Tibial artery (tissue), 4 donors: ENCODE measurements at places on chromosomes 2 and 18.

DNA sequence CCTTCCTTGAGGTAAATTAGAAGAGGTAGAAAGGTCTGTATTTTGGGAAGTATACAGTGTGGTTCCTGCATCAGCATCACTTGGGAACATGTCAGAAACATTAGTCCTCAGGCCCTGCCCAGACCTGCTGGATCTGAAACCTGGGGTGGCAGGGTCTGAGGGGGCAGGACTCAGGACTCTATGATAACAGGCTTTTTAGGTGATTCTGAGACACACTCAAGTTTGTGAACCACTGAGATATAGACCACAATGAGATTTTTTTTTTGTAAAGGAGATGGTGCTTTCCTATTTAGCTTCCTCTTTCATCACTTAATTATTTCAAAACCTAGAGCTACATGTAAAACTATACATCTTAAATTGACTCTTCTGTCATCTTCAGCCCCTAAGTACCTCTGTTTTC lies 262.7 kb upstream of the SPOPL start:
- H3K4me1 ChIP-seq, result peaks cover 62% of the 10 kb centered on the region
- H3K4me3 ChIP-seq, result no peak overlapping the region
- no peak for DNase-seq
- peak overlapping the region; percentile 58 for H3K27ac ChIP-seq
- H3K36me3 ChIP-seq, result no peaks in the 10 kb centered on the region
- no peaks in the 10 kb centered on the region for H3K27me3 ChIP-seq

DNA sequence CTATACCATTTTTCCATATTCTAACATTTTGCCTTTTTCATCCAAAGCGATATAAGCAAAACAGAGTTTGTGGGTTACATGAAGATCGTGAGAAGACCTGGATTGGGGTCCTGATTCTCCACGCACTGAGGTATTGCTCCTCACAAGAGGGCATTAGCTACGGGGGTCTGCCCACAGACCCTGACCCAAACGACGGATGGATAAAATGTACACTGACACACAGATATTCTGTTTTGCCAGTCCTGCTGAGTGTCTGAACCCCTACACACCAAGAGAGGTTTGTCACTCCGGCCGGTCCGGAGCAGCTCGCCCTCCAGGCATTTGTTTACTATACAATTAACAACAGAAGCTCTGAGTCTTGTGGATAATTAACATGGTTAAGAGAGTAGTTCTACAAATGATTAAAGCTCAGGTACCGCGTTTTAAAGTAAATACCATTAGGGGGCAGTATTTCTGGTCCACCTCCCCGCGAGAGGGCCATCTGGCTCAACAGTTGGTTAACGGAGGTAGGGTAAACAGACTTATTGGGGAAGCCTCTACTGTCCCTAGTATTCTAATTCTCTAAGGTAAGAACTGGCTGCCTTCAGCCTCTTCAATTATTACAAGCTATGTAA lies 28.4 kb downstream of the SCYGR8 start:
- no peak overlapping the region for H3K4me3 ChIP-seq
- H3K27me3 ChIP-seq, result no peaks in the 10 kb centered on the region
- H3K4me1 ChIP-seq, result no peaks in the 10 kb centered on the region
- no peaks in the 10 kb centered on the region for H3K36me3 ChIP-seq
- no peak overlapping the region for H3K27ac ChIP-seq

DNA sequence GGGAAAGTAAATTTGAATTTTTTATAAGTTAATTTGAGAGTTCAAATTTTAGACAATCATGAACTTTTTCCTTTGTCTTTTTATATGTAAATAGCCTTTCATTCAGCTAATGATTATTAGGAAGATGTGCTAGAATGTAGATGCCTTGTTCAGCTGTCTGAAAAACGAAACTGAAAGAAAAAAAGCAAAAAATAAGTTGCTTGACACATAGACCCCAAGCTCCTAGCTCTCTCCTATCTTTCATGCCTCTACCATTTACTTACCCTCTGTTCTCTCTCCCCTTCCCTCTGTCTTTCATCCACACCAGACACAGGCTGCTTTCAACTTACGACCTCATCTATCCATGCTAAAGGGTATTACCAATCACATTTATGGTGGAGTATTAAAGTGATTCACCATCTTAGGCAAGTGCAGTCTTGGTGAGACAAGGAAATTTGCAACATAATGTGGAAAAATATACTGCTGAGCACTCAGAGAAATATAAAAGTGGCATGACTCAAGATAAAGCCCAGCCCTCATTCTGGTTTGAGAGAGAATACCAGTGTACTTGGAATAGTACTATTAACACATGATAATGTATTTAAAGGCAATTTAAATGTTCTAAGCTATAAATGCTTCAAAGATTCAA lies 425.6 kb downstream of the SUCLG1 start:
- H3K27me3 ChIP-seq, result no peaks in the 10 kb centered on the region
- no peaks in the 10 kb centered on the region for H3K4me1 ChIP-seq
- no peaks in the 10 kb centered on the region for H3K36me3 ChIP-seq
- DNase-seq, result no peak
- H3K4me3 ChIP-seq, result no peak overlapping the region

DNA sequence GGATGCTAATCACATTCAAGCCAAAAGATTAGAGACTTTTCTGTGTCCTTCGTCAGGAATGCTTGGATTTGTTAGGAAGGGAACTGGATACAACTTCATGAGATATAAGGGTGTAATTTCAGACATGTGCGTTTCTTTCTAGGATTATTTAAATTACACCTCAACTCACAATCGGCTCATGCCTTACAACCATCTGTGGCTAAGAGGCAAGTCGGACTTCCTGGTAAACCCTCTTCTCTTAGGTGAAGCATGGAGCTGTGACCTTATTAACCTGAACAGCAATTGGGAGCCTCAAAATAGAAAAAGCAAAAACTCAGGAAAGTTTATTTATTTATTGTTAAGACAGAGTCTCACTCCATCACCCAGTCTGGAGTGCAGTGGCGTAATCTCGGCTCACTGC lies 61.8 kb downstream of the SEMA4F start:
- peaks cover 10% of the 10 kb centered on the region for H3K4me1 ChIP-seq
- H3K36me3 ChIP-seq, result no peaks in the 10 kb centered on the region
- DNase-seq, result no peak
- no peaks in the 10 kb centered on the region for H3K27me3 ChIP-seq
- H3K27ac ChIP-seq, result peak overlapping the region; percentile 75
- peak overlapping the region; percentile 52 for H3K4me3 ChIP-seq

- H3K4me1 ChIP-seq, result no peaks in the 10 kb centered on the region
- DNase-seq, result no peak
- no peak overlapping the region for H3K4me3 ChIP-seq
Observed at GRCh38 chr18:59607078-59607379, 90.2 kb downstream of the CCBE1 start.

- no peak overlapping the region for H3K27ac ChIP-seq
- no peak for DNase-seq
- no peaks in the 10 kb centered on the region for H3K4me1 ChIP-seq
- H3K4me3 ChIP-seq, result no peak overlapping the region
Observed at GRCh38 chr2:56286936-56287335, 103.1 kb downstream of the CCDC85A start.

DNA sequence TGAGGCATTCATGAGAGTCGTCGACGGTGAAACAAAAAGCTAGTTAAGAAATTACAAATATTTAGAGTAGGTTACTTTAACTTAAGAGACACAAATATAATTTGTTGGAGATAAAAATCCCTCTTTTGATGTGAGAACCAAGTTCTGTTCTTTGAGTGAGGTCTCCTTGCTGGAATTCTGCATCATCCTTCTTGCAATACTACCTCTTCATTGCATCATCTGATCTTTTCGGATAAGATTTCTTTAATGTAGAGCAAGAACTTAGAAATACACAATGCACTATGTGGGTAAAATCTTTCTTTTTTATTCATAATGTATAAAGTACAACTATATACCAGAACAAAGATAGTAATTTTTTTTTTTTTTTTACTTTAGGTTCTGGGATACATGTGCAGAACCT lies 118.4 kb downstream of the ARL4C start:
- no peaks in the 10 kb centered on the region for H3K36me3 ChIP-seq
- no peak for DNase-seq

DNA sequence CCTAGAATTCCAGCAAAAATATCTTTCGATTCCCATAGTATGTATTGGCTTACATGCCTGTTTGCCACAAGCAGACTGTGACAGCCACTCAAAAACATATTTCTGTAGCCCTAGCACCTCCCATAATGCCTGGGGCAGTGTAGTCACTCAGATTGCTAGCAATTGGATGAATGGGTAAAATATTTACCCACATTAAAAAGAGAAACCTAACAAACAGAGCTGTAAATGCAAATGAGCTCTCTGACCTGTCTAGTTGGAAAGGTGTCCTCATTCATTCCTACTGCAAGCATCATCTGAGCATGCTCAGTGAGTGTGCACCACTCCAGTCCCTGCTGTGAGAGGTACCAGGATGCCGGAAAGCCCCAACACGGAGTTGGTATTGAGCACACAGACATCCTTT lies 234.0 kb upstream of the RAB12 start:
- DNase-seq, result no peak
- peaks cover 17% of the 10 kb centered on the region for H3K36me3 ChIP-seq
- H3K4me1 ChIP-seq, result peaks cover 5% of the 10 kb centered on the region

DNA sequence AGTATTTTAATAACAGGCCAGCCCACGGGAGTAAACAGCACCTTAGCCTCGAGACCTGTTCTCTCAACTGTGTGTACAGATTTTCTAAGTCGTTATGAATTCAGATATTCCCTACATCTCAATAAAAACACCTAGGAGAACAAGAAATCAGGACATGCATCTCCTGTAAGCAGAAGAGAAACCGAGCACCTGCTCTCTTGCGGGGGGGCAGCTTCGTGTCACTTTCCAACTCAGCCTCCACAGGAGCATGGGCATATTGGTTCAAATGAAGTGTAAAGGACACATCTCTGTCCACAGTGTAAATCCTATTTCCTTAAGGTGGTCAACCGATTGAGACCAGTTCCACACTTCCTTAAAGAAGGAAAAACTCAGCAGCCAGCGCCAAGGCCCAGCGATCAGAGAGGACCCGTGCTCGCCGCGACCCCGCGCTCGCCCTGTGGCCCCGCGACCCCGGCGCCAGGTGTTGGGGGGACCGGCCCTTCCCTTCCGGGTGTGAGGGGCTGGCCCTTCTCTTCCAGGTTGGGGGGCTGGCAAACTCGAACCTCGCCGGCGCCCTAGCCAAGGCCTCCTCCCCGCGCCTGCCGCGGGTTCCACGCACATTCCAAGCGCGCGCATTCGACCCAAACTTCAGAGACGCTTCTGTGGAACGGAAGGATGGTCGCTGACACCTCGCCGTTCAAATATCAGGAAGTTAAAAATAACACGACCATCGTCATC lies 652 bp downstream of the SH3YL1 start:
- H3K27me3 ChIP-seq, result no peaks in the 10 kb centered on the region
- no peak for DNase-seq
- no peaks in the 10 kb centered on the region for H3K36me3 ChIP-seq
- peaks cover 27% of the 10 kb centered on the region for H3K4me1 ChIP-seq

GRCh38 chr2:79982445-79982844 lies 322.1 kb downstream of the LRRTM1 start:
- H3K4me1 ChIP-seq, result no peaks in the 10 kb centered on the region
- no peak overlapping the region for H3K4me3 ChIP-seq
- H3K27ac ChIP-seq, result no peak overlapping the region
- DNase-seq, result no peak

GRCh38 chr2:43333656-43334144 lies 107.3 kb upstream of the ZFP36L2 start:
- no peak for DNase-seq
- H3K4me3 ChIP-seq, result no peak overlapping the region
- peaks cover 65% of the 10 kb centered on the region for H3K4me1 ChIP-seq
- no peaks in the 10 kb centered on the region for H3K27me3 ChIP-seq
- H3K36me3 ChIP-seq, result no peaks in the 10 kb centered on the region

DNA sequence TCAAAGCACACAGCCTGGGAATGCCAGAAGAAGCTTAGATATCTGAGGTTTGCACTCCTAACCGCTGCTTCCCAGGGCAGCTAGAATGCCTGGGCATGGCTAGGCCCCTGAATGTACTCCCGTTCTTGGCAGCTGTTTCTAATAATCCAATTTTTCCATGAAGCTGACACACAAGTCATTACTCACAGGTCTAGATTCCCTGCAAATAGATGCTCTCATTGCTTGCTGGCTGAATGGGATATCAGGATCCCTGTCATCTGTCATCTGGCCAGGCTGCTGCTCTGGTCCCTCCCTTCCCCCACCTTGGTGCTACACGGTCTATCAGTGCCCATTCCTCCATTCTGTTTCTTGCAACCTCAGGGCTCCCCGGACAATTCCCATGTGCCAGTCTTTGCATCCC lies 40.7 kb upstream of the TEX51 start:
- H3K27ac ChIP-seq, result no peak overlapping the region
- no peaks in the 10 kb centered on the region for H3K4me1 ChIP-seq
- no peak overlapping the region for H3K4me3 ChIP-seq
- H3K36me3 ChIP-seq, result no peaks in the 10 kb centered on the region
- no peak for DNase-seq

DNA sequence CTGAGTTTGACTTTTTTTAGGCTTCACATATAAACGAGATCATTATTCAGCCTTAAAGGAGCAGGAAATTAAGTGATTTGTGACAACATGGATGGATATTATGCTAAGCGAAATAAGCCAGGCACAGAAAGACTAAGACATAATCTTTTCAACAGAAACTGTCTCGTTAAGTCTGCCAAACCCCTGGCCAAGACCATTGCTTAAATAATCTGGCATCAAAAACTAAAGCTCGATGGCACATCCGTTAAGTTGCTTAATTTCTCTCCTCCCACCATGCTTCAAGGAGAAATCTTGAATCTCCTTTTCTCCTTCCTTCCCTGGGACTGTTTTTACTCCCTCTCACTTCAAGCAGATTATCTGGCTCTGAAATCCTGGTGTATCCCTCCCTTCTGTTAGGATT lies 140.3 kb downstream of the GALNT14 start:
- H3K36me3 ChIP-seq, result no peaks in the 10 kb centered on the region
- no peaks in the 10 kb centered on the region for H3K27me3 ChIP-seq

- no peak overlapping the region for H3K4me3 ChIP-seq
- H3K27me3 ChIP-seq, result peaks cover 3% of the 10 kb centered on the region
- DNase-seq, result no peak
- H3K4me1 ChIP-seq, result no peaks in the 10 kb centered on the region
Observed at GRCh38 chr18:58308463-58308862, 264.4 kb downstream of the NEDD4L start.

DNA sequence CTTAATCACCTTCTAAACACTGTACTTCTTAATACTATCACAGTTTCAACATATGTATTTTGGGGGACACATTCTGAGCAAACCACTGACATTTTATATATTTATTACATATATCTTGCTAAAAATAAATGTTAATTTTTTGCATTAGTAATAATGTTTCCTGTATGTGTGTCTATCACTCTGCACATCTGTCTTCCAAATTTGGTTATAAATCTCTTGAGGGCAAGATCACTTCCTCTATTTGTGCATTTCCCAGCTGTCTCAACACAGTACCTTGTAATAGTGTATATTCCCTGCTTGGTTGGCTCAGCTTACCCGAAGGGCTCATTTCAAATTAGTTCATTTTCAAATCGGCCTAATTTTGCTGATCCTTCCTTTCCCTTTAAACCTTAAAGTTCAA lies 617.1 kb upstream of the GYPC start:
- H3K4me1 ChIP-seq, result no peaks in the 10 kb centered on the region
- no peaks in the 10 kb centered on the region for H3K36me3 ChIP-seq
- no peak overlapping the region for H3K4me3 ChIP-seq

- H3K4me1 ChIP-seq, result no peaks in the 10 kb centered on the region
- peak; percentile 48 for DNase-seq
- no peak overlapping the region for H3K4me3 ChIP-seq
- no peaks in the 10 kb centered on the region for H3K27me3 ChIP-seq
- H3K27ac ChIP-seq, result no peak overlapping the region
Observed at GRCh38 chr2:71898851-71899681, 248.6 kb downstream of the CYP26B1 start.

- H3K27me3 ChIP-seq, result no peaks in the 10 kb centered on the region
- no peak overlapping the region for H3K27ac ChIP-seq
- H3K4me1 ChIP-seq, result peaks cover 32% of the 10 kb centered on the region
- no peaks in the 10 kb centered on the region for H3K36me3 ChIP-seq
- H3K4me3 ChIP-seq, result no peak overlapping the region
Observed at GRCh38 chr2:65297544-65297943, 69.9 kb downstream of the ACTR2 start.
